ENCODE measurements at places on chromosomes 7 and 10.
A peak's percentile ranks its signal among the peaks of the same experiment; 100 is the strongest.

GRCh38 chr7:158603773-158604755 lies 16.4 kb upstream of the PTPRN2 start:
- DNase-seq = peak; percentile 49

DNA sequence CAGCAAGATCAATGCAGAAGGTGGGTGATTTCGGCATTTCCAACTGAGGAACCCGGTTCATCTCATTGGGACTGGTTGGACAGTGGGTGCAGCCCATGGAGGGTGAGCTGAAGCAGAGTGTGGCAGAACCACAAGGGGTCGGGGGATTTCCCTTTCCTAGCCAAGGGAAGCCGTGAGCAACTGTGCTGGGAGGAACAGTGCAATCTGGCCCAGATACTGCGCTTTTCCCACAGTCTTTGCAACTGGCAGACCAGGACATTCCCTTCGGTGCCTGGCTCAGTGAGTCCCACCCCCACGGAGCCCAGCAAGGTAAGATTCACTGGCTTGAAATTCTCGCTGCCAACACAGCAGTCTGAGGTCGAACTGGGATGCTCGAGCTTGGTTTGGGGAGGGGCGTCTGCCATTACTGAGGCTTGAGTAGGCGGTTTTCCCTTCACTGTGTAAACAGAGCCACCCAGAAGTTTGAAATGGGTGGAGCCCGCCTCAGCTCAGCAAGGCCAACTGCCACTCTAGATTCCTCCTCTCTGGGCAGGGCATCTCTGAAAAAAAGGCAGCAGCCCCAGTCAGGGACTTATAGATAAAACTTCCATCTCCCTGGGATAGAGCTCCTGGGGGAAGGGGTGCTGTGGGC lies 58.6 kb upstream of the SLC26A5 start:
- DNase-seq = no peak

- no peak for DNase-seq
Observed at GRCh38 chr7:3039787-3040186, 3.9 kb downstream of the CARD11 start.

DNA sequence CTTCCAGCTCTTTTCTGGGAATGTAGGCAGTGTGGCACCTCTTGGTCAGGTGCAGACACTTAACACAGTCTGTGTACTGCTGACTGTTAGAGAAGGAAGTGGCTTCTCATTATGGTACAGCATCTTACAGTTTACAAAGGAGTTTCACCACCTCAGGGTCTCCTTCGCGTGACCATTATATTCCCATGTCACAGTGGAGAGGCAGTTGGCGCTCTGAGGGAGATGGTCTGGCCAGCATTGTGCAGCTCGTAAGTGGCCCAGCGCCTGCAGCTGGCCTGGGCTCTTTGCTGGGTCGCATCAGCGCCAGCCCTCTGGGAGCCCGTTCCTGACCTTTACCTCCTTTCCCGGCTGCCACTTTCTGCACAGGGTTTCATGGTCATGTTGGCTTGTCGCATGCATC lies 15.4 kb downstream of the TSPAN15 start:
- DNase-seq = no peak

- DNase-seq = no peak
Observed at GRCh38 chr7:135991906-135992305, 14.7 kb upstream of the MTPN start.

Measured in H7 (cell line).